NCI-H526 treated with DMSO at 0.1 percent for 48 hours (cell line): ENCODE measurements at places on chromosomes 2 and 18.

DNA sequence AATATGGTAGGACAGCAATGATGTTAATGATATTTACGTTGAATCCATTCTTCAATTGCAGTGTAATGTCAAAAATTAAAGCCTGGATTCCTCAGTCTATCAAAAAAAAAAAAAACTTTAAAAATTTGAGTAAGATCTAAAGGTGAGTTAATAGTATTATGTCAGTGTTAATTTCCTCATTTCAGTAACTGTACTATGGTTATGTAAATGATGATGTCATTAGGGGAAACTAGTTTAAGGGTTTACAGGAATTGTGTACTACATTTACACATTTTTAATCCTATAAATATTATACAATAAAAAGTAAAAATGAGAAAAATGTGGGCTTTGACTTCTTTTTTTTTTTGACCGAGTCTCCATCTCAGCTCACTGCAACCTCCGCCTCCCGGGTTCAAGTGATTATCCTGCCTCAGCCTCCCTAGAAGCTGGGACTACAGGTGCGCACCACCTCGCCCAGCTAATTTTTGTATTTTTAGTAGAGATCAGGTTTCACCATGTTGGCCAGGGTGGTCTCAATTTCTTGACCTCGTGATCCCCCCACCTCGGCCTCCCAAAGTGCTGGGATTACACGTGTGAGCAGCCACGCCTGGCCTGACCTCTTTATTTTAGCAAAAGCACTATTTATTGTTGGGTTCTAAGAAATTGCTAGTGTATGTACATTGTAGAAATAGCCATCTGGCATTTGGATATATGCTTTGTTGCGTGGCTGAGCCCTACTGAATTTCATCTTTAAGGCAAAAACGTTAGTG is 106.5 kb downstream of the XIRP2 start:
- DNase-seq = no peak

DNA sequence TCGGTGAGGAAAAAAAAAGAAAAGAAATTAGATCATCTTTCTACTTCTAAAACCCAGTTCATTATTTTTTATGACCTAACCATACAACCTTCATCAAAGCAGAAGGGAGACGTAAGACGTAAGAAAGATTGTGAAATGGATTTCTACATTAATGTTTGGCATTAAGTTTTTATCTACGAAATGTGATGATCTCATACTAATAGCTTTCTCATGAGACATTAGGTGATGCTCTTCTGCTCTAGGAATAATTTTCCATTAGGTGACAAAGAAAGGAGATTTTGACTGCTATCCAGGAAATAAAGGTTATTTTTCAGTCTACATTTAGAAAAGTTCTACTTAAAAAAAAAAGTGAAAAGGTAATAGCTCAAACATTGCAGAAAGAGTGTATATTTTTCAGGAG is 748.6 kb downstream of the ERBB4 start:
- no peak for DNase-seq

DNA sequence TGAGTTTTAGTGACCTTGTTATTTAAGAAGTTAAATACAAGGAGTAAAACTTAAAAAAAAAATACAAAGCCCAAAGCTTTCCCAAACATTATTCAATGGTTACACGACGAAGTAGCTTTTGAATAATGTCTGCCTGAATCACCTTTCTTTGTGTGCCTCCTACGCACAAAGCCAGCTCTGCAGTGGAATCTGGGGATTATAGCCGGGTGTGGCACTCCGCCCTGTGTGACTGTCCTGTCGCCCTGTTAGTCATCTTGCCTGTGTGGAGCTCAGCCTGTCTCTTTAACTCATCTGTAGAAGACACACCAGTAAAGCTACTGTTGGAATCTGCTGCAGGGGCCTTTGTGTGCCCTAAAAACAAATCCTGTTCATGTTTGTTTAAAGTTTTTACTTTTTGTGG is 79.4 kb upstream of the TCF7L1 start:
- DNase-seq = no peak

- no peak for DNase-seq
These were observed 376.1 kb upstream of the TMEFF2 start for GRCh38 chr2:192570788-192571187.

- no peak for DNase-seq
These were observed 8.5 kb downstream of the TPO start for GRCh38 chr2:1421731-1422130.

DNA sequence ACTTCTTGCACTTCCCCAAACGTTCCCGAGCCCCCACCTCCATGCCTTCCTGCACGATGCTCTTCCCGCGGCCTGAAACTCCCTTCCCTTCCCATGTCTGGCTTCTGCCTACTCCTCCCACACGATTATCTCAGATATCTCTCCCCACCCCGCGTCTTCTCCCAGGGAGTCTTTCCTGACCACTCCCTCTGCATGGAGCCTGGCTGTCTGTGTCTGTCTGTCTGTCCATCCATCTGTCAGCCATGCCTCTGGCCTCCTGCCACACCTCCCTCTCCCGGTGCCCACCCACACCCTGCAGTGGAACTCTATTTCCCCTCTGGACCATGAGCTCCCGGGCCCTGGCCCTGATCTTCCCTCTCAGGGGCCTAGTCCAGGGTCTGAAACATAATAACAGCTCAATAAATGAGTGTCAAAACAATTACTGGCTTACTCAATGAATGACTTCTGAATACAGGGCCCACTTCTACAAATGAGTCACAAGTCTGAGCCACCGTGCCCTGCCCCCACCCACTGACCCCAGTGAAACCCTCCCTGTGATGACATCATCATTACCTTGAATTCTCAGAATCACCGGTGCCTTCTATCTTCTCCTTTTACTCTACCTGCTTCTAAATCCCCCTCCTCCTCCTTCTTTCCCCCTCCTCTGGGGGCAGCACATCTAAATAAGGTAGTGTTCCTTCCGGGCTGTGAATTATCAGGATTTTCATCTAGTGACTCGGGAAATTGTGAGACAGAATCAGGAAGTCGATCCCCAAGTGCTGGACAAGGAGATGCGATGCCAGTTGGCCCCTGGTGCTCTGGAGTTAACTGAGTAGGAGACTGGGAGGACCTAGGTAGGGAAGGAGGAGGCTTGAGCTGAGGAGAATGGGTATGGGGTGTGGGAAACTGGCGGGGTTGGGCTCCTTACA is 46.1 kb upstream of the PLB1 start:
- no peak for DNase-seq

GRCh38 chr2:239238839-239239606 is 161.8 kb downstream of the HDAC4 start:
- no peak for DNase-seq

DNA sequence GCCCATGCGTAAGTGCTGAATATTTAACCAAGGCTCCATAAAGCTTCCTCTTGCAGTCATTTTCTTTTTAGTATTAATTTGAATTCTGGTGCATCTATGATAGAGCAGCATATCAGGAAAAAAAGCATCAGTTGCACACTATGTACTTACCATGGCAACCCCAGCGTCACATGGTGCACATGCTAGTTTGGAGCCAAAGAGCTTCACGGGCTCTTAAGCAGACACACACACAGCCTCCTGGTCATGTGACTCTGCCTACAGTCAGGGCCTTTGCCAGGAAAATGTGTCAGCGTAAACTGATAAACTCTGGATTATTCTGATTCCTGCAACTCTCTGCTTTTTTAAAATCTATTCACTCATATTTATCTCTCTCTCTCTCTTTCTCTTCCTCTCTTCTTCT is 30.2 kb downstream of the NYAP2 start:
- DNase-seq = no peak

- DNase-seq = no peak
These were observed 53.7 kb downstream of the EPHA4 start for GRCh38 chr2:221518201-221518934.

GRCh38 chr2:227347117-227347516 is 22.1 kb downstream of the MFF start:
- DNase-seq = no peak

GRCh38 chr2:96240341-96241038 is 25.3 kb downstream of the TMEM127 start:
- no peak for DNase-seq

GRCh38 chr18:56565551-56566345 is 72.6 kb downstream of the TXNL1 start:
- DNase-seq = no peak

DNA sequence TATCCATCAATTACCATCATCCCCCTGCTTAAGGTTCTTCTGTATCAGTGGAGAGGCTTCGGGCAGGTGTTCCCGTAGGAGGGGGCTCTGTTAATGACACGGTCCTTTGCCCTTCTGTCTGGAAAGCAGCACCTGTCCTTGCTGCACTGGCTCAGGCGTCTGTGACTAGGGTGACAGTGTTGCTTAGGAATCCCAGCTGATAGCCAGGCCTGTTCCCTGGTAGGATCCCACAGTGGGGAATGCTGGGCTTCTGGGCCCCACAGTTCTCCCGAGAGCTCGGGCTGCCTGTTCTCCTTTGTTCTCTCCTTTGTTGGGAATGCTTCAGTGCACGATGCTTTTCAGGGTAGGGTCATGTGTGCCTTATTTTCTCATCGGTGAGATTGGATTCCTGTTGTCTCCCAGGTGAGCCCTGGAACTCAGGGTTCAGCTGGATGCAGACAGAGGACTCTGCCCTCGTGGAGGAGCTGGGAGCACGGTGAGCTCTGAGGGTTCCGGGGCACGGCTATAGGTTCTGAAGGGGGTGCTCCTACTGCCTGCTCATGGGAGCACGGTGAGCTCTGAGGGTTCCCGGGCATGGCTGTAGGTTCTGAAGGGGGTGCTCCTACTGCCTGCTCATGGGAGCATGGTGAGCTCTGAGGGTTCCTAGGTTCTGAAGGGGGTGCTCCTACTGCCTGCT is 9.6 kb downstream of the SNTG2 start:
- DNase-seq = peak; percentile 20

- DNase-seq = no peak
These were observed 113.9 kb downstream of the SS18 start for GRCh38 chr18:25976554-25976953.

DNA sequence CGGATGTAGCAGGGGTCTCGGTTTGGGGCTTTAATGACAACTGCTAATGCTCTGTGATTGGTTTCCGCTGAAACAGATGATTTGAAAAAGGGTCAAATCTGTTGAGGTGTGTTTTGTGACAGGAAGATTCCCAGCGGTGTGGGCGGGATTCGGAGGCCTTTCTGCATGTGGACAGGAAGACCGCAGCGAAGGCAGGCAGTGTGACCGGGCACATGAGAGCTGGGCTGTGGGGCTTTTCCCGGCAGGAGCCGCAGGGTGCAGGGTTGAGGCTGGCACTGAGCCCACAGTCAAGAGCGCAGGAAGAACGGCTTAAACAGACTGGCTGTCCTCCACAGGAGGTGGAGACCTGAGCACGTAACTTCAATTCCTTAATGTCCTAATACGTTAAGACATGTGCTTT is 180.0 kb upstream of the TPO start:
- no peak for DNase-seq

DNA sequence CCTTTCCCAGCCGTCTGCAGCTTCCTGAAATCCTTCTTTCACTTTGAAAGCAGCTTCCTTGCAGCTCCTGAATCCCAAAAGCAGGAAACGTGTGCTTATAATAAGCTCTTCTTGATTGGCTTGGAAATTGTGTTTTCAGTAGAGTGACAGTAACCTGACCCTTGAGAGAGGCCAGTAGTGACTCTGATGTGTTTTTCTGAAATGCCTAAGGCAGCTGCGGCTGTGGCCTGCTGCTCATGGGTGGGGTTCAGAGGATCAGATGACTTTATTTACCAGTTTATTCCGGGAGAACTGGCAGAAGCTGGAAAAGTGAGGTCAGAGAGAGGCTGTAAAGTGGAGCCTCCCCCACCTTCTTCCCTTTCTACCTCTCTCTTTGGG is 31.9 kb upstream of the RPIA start:
- DNase-seq = peak; percentile 11

GRCh38 chr2:85089585-85089984 is 43.6 kb upstream of the TCF7L1 start:
- DNase-seq = no peak

- no peak for DNase-seq
These were observed 117.7 kb downstream of the MEMO1 start for GRCh38 chr2:31893094-31893493.

GRCh38 chr2:112996635-112997034 is 8.6 kb upstream of the IL36A start:
- no peak for DNase-seq

- DNase-seq = no peak
These were observed 43.6 kb upstream of the PGAP1 start for GRCh38 chr2:196970099-196970498.

- DNase-seq = no peak
These were observed 119.1 kb upstream of the STPG4 start for GRCh38 chr2:47274054-47274782.

- no peak for DNase-seq
These were observed 85.6 kb downstream of the DDX1 start for GRCh38 chr2:15677141-15677843.

- DNase-seq = no peak
These were observed 57.4 kb upstream of the MSH2 start for GRCh38 chr2:47345590-47345924.

DNA sequence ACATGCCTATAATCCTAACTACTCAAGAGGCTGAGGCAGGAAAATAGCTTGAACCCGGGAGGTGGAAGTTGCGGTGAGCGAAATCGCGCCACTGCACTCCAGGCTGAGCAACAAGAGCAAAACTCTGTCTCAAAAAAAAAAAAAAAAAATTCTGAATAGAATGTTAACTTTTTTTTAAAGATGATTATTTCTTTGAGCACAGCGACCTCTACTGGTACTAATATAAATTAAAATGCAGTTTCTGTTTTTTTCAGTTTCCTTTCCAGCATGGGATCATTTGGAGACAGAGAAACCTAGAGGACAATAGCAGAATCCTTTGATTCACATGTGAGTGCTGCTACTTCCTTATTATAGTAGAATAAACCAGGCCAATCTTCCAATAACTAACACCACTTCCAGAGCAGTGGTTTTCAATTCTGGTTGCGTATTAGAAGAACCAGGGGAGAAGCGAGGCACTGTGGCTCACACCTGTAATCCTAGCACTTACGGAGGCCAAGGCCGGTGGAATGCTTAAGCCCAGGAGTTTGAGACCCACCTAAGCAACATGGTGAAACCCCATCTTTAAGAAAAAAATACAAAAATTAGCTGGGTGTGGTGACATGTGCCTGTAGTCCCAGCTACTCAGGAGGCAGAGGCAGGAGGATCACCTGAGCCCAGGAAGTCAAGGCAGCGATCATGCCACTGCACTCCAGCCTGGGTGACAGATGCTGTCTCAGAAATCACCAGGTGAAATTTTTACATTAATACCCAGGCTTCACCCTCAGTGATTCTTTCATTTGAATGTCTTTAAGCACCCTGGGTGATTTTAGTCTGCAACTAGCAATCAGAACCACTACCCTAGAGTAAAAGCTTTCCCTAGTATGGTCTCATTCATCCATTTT is 10.1 kb downstream of the SRSF7 start:
- no peak for DNase-seq

GRCh38 chr2:237164474-237165042 is 78.9 kb downstream of the COPS8 start:
- DNase-seq = no peak

DNA sequence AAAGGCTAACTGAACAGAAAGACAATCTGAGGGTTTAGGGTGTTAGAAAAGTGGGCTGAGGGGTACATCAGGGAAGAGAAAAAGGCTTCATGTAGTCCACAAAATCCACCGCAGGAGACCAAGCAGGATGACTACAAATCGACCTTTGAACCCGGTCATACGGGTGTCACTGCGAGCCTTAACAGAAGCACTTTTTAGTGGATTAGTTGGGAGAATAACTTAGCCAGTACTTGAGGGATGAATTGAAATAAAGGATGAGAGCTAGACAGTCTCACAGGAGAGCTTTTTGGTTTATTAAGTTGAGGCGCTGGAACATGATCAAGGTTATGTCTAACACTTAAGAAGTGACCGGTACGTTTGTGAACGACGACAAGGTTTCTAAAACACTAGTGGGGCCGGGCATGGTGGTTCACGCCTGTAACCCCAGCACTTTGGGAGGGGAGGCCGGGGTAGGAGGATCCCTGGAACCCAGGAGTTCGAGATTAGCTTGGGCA is 217.7 kb downstream of the MCFD2 start:
- no peak for DNase-seq
